ENCODE measurements at places on chromosomes 6 and 20.

GRCh38 chr6:9225441-9225871 is 790.1 kb upstream of the SLC35B3 start:
- no peak for DNase-seq

GRCh38 chr6:25498505-25498904 is 153.5 kb upstream of the SCGN start:
- DNase-seq = no peak

GRCh38 chr20:20304942-20305341 is 63.0 kb upstream of the INSM1 start:
- no peak for DNase-seq

DNA sequence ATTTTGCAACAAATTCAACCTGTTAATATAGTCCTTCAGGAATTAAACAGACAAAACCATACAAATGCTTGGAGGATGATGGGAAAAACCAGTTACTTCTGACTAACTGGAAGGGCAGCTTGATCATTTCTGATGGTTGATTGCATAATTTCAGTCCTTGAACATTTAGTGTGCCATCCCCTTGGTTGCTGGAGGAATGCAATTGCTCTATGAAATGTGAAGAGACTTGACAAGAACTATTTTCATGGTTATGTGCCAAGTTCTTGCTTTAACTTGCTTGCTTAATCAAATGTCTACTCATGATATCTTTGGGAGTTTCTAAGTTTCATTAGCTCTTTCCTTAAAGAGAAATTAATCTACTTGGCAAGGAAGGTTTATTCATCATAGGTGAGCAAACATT is 45.2 kb downstream of the ANKEF1 start:
- DNase-seq = no peak

GRCh38 chr6:42907336-42907735 is 8.5 kb upstream of the PTCRA start:
- DNase-seq = no peak

DNA sequence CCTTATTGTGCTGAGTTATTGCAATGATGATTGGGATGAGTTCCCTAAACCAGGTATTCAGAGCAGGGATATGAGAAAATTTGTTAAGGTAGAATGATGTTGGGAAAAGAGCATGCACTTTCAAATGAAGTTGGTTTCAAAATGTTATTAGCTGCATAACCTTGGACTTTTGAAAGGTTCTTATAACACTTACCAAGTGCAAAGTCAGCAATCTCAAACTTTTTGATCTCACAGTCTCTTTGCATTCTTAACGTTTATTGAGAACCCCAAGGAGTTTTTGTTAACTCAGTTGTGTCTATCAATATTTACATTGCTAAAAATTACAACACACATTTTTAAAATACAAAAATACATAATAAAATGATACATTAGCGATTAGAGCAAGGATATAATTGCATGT is 802.4 kb downstream of the PHF3 start:
- DNase-seq = no peak

GRCh38 chr6:87174078-87174579 is 18.8 kb downstream of the ZNF292 start:
- DNase-seq = no peak

GRCh38 chr6:130424710-130425109 is 58.9 kb downstream of the TMEM200A start:
- no peak for DNase-seq

DNA sequence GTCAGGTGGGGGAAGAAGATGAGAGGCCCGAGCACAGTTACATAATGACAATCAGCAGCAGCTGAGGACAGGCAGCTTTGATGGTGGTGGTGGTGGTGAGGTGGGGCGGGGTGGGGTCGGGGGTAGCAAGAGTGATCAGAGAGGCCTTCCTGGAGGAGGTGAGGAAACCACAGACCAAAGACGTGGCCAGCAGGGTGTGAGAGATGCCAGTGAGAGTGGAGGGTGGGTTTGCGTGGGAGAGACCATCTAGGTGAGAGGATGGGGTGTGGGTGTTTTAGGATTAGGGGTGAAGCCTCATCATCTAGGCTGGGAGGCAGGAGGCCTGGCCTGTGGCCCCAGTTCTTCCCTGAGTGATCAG is 76.0 kb upstream of the TOX2 start:
- DNase-seq = no peak

DNA sequence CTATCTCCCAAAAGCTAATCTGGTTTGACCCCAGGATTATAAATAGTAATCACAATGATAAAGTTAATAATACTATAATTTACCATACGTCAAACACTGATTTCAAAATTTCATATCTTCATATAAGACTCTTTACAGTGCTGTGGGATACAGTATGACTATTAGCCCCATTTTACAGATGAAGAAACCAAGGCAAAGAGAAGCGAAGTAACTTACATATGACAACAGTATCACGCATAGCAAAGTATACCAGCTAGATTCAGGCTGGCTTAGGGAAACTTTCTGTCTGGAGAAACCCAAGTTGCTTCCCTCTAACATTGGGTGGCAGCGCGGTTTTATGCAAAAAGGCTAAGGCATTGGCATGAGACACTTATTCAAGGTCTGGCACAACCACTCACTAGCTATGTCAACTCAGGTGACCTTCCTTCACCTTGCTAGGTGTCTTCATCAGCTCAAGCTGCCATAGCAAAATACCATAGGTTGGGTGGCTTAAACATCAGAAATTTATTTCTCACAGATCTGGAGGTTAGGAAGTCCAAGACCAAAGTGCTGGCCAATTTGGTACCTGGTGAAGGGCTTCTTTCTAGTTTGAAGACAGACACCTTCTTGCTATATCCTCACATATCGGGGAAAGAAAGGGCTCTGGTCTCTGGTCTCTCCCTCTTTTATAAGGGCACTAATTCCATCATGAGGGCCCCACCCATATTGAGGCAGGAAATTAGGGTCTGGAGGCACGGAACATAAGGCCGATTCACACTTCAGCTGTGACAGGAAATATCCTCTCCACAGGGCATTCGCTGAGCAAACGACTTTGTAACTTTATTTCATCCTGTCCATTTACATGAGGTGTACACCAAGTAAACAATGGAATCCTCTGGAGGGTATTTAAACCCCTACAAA is 22.4 kb upstream of the UTRN start:
- DNase-seq = no peak

DNA sequence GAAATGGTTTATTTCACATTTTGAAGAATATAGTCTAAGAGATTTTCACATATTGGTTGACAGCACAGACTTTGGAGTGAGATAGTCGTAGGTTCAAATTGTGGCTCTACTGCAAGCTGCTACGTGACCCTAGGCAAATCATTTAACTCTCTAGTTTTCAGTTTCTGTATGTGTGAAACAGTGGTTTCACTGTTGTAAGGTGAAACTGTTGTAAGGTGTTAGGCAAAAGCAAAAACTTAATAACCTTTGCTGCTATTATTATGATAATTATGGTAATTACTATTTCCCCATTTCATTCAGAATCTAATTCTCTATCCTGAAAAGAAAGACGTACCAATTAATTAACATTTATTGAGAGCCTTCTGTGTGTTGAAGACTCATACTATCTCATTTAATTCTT is 144.2 kb downstream of the REV3L start:
- DNase-seq = no peak

- DNase-seq = no peak
These were observed 51.5 kb downstream of the TRERF1 start for GRCh38 chr6:42400061-42400760.

GRCh38 chr6:98054453-98054852 is 771.4 kb upstream of the MMS22L start:
- DNase-seq = no peak

- DNase-seq = no peak
These were observed 89.9 kb downstream of the PDE7B start for GRCh38 chr6:135941275-135942025.

DNA sequence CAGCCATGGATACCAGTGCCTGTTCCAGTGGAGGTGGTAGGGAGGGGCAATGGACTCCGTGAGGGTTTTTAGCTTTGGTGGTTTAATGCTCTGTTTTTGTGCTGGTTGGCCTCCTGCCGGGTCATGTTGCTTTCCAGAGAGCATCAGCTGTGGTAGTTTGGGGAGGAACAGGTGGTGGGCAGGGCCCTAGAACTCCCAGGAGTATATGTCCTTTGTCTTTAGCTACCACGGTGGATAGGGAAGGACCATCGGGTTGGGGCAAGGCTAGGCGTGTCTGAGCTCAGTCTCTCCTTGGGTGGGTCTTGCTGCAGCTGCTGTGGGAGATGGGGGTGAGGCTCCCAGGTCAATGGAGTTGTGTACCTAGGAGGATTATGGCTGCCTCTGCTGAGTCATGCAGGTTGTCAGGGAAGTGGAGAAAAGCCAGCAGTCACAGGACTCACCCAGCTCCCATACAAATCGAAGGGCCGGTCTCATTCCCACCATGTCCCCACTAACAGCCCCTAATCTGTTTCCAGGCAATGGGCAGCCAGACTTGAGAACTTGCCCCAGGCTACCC is 38.9 kb downstream of the MRAP2 start:
- DNase-seq = no peak

GRCh38 chr6:2658788-2659187 is 91.9 kb downstream of the MYLK4 start:
- DNase-seq = no peak

DNA sequence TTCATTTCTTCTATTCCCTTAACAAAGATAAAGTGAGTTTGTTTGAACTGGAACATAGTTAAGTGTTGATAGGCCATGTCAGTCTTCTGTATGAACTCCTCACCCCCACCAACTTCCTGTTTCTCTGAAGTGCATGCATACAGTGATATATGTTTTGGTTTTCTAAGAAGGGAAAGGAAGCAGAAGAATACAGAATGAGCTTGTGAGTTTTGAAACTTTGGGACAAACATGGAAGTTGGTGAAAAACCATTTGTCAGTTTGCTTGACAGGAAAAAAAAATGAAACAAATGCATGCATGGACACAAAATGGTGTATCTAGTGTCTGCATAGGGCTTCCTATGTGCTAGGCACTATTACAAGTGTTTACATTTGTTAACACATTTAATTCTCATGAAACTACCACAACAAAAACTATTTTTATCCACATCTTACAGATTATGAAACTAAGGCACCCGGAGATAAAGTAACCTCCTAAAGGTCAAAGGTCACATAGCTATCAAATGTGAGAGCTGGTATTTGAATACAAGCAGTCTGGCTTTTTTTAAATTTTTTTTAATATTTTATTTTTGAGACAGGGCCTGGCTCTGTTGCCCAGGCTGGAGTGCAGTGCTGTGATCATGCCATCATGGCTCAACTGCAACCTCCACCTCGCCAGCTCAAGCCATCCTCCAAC is 105.9 kb downstream of the ADGRB3 start:
- DNase-seq = no peak

GRCh38 chr6:40355532-40355931 is 231.6 kb downstream of the LRFN2 start:
- DNase-seq = no peak

DNA sequence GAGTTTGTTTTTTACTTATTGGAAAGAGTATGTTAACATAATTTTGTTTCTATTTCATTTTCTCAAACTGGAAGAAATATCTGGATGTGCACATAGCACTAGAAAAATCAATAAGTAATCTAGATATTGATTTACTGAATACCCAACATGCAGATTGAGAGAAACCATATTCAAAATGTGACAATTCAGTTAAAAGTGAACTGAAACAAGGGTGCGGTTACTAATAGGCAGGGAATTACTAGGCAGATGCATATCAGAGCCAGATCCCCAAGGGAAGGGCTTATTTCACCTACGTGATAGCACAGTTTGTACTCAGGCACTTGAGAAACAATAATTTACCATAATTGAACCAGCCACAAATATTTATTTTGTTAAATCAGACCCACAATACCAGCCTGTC is 493.1 kb upstream of the FLRT3 start:
- DNase-seq = no peak

DNA sequence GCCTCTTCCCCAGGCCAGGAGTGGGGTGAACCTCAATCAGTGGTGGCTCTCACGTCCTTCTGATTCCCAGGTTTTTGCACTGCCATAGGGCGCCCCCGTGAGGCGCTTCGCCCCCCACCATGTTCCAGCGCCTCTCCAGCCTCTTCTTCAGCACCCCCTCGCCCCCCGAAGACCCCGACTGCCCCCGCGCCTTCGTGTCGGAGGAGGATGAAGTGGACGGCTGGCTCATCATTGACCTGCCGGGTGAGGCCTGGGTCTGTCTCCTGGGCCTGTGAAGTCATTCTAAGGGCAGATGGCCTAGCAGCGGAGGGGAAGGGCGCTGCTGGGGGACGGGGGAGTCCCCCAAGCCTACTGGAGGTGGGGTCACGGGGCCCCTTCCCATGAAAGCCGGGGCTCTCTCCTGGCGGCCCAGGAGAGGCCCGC is 4.5 kb downstream of the TP53INP2 start:
- DNase-seq = peak; percentile 73

DNA sequence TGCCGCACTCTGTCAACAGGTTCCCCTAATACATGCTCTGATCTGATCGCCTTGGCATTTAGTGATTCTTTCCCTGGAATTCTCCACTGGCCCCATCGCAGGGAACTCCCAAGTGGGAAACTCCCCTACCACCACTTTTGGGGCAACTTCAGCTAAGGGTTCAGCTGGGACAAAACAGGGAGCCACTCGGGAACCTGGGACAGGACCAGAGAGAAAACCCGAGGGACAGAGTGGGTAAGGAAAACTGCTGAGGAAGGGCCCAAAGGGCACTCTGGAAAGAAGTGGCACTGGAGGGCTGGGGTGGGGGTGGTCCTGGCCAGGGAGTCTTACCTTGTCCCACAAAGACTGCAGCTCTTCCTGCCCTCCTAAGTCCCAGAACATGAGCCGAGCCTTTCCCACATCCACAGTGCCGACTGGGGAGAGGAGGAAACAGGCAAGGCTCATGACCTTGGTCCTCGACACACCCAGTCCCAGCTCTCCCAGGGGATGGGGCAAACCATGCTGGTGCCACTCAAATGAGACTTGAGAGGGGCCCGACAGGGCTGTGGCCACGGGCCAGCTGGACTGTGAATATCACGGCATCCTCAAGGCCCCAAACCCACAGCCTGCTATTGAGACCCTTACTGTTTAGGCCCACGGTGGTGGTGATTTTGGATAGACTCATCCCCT is 1.6 kb downstream of the ARFRP1 start:
- DNase-seq = no peak

GRCh38 chr6:10643201-10643651 is 51.2 kb downstream of the C6orf52 start:
- DNase-seq = no peak

DNA sequence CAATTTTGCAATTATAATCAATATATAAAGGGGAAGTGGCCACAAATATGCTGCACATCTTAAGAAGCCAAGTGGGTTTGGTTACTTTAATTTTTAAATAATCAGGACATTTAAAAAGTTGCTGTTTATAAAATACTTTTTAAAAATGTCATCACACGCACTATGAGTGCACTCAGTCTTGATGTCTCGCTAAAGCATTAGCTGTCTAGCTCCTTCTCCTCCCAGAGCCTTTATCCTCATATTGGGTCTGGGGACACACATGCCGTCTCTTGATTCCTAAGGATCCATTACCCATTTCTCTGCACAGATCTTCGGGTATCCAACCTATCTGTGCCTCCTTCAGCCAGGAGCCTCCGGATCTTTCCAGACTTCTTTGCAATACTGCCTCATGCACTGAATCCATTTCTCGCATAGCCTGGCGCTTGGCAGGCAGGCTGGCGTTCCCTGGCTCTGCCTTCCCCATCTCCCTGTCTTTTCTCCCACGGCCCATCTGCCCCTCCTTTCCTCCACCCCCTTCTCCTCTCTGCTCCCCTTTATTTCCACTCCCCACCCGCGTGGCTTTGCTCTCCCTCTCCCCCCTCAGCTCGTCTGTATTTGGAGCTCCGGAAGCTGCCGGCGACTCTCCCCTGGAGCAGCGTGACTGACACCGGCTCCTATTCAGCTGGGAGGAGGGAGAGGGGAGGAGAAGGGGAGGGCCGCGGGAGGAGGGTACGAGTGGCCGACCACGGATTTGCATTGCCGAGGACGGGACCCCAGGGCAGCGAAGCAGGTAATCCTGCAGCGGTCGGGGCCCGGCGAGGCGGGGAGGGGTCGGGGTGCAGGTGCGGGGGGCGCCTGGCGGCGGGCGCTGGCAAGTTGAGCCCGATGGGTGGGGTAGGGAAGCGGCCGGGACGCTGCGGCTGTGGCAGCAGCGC is at the start of gene CAP2:
CAP2 (plus strand) TSS at position 618 of the 914 bp plus-strand sequence. CDS start 27,961 bp downstream, outside the sequence.
- DNase-seq = peak; percentile 93
